Activated CD8-positive, alpha-beta memory T cell treated with anti-CD3 and anti-CD28 coated beads for 24 hours (primary cell): ENCODE measurements at places on chromosomes 4 and X.

DNA sequence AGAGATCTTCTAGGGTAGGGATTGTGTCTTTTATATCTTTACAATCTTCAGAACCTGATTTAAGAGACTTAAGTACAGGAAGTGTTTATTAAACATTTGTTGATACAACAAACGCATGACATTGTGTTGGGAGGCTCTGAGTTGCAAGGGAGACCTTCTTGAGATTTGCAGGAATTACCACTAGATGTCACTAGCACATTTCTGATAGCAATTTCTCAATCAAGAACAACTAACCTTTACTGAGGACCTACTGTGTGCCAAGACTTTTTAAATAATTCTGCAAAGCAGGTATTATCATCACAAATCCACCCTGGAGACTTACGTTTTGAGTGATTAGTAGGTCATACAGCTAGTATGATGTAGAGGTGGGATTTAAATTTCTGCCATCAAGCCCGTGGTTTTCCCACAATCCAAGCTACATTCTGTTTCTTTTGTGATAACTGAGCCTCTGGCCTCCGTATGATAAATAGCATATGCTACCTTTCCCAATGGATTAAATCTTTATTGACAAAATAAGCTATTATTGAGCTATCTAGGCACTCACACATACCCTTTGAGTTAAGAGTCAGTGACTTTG lies 986.0 kb downstream of the CCSER1 start:
- DNase-seq: no peak

GRCh38 chr4:173537613-173538147 lies 7.7 kb upstream of the HAND2 start:
- no peak for DNase-seq

- peak; percentile 65 for DNase-seq
These were observed 64.6 kb downstream of the COX7B2 start for GRCh38 chr4:46844325-46844917.

- no peak for DNase-seq
These were observed 90.4 kb upstream of the CITED1 start for GRCh38 chrX:72396117-72396516.
